ENCODE measurements at places on chromosomes 2 and 18.

GRCh38 chr18:23583071-23583865 is 3.0 kb downstream of the NPC1 start:
- DNase-seq: no peak

- no peak for DNase-seq
Measured at GRCh38 chr2:66073172-66073571, 361.8 kb upstream of the MEIS1 start.

- no peak for DNase-seq
Measured at GRCh38 chr18:49045585-49045984, 94.8 kb upstream of the SMAD7 start.

GRCh38 chr18:38847326-38847725 is 1281.7 kb upstream of the CELF4 start:
- DNase-seq: no peak

- DNase-seq: no peak
Measured at GRCh38 chr2:75317802-75318201, 118.5 kb upstream of the TACR1 start.

DNA sequence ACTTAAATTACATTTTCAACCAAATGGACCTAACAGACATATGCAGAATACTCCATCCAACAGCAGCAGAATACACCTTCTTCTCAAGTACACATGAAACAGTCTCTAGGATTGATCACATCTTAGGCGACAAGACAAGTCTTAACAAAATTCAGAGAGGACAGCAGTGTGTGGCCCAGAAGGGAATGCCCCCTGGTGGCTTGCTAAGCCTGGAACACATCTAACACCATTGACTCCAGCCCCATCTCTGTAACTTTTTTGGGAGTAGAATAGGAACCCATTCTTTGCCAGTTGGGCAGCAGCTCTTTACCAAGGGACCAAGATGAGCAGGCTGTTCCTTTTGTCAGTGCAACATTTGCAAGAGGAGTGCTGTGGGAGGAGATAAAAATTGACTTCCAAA is 249.9 kb downstream of the PLCL1 start:
- DNase-seq: peak; percentile 59

DNA sequence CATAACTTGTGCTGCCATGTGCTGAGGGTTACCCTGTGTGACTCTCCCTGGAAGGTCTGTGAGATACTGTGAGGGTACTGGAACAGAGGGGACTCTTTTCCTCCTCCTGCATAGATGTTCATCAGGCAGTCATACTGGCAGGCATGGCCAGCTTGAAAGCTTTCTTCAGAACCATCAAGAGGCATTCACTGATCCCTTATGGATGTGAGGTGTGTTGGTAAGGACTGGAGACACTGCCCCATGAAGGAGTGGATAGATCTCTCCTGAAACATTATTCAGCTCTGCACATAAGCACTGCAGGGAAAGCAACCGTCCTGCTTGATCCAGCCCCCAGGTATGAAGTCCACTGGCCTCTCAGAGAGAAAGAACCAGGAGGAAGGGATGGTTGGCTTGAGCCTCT is 176.6 kb upstream of the ARL4C start:
- no peak for DNase-seq

- no peak for DNase-seq
Measured at GRCh38 chr2:132519566-132519965, 103.0 kb downstream of the GPR39 start.

DNA sequence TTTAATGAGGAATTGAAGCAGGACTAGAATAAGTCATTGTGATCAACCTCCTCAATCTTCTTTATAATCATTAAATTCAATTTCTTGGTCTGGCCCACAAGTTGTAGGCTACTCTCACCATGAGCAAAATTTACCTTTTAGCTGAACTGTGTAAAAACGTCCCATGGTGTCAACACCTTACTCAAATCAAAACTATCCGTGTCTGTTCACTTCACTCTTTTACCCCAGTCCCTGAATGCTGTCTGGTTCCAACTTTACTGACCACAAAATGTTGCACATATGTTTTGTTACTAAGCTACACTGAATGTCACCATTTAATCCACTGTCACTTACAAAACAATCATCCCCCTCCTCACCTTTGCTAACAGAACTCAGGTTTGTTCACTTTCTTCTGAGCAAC is 951.6 kb upstream of the SLC39A10 start:
- no peak for DNase-seq

GRCh38 chr2:37664231-37664643 is 7.2 kb downstream of the CDC42EP3 start:
- DNase-seq: no peak

DNA sequence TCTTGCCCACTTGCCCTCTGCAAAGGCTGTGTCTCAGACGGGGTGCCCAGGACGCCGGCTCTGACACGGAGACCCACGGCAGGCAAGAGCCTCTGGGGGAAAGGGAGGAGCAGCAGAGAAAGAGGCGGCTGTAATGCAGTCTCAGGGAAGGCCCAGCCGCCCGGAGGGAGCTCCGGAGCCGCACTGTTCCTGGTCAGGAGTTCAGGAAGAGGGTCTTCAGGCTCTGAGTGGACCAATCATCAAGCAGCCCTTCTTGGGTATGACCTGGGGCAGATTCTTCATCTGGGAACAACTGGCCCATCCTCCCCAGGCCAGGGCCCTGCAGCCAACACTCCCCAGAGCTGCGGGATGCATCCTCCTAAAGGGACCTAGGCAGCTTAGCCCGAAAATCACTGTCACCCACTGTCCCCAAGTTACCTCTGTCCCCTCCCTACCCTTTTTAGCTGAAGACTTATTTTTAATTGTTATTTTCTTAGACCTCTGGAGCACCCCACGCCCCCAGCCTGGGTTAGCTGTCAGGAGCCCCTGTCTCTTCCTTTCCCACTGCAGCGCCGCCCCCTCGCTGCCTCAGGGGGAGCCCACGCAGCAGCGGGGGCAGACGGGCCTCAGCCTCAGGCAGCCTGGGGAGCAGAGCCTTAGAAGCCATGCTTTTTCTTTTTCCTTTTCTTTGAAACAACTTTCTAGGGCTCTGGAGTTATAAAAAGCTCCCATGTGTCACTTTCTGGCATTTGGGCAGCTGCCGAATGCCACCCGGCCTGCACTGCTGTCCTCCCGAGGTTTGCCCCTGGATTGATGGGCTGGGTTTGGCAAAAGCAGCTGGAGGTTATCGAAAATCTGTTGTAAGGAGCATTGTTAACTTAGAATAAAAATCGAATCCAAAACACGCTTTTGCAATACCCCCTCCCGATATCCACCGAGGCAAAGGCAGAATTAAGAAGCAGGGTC is 644 bp upstream of the NEU2 start:
- DNase-seq: no peak

DNA sequence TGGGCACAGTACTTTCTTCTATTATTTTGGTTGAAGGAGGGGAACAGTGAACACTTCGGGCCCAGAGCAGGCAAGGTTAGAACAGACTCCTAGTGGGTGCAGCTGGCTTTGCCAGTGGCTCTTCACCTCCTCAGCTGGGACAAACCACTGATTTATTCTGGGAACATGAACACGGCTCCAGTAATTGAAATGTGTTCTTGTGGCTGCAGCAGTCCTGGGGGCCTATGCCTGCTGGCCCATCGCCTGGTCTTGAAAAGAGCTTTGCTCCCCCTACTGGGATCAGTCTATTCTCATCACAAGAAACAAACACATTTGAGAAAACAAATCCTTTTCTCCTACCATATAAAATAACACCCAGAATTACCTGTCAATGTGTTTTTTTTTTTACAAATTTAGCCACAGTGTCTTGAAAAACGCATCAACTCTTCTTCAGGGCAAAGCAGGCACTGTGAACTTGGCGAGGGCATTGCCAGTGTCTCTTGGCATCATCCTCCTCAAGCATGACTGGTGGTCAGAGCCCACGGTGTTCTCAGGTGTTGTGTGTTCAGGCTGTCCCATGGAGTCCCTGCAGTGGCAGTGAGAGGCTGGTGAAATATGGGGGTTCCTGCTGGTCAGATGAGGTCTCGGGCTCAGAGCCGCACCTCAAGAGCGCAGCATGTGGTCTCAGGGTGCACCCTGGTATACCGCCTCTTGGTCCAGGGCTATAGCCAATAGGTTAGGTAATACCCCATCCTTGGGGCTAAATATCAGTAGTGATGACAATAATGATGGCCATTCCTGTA is 51.3 kb downstream of the RNF144A start:
- DNase-seq: no peak

- DNase-seq: no peak
Measured at GRCh38 chr2:84856787-84857186, 24.1 kb downstream of the TRABD2A start.

DNA sequence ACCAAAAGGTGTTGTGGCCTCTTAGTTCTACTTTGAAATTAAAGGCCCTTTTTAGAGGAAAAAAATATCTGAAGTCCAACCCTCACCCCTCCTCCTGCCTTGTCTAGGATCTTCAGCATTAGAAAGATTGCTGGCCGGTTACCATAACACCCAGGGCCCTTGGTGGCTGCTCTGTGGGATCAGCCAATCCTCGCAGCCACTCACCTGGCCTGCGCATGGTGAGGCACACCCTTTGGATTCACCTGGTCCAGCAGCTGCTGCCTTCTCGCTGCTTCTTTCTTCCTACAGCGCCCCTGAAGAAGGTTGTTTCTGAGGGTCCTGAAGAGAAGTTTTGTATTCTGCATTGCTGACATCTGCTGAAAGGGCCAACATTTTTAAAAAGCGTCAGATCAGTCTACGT is 25.2 kb downstream of the DYTN start:
- DNase-seq: no peak

DNA sequence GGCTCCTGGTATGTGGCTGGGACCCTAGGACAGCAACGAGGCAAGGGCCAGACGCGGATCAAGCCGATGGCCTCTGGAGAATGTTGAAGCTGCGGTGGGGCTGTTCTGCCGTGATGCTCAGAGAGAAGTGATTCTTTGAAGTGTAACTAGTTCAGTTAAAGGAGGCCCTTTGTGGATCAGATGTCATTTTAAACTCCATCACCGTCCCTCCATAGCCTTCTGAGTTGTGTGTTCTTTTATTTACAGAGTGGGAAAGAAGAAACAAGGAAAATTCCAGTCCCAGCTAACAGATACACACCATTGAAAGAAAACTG is 403 bp downstream of the PNO1 start:
- DNase-seq: no peak

DNA sequence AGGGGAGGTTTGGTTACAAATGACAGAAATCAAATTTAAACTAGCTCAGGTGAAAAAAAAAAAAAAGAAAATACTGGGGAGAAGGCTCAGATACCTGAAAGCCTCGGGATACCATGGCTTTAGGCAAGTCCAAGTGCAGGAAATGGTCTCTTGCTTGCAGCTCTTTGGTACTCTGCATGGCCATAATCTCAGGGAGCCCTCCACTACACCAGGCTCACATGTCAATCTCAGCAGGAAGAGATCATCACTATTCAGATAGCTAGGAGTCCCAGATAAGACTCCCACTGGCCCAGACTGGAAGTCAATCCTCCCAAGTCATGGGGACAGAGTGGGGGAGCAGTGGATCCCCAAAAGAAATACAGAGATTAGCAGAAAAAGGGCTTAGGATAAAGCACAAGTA is 64.8 kb upstream of the RALBP1 start:
- DNase-seq: no peak

DNA sequence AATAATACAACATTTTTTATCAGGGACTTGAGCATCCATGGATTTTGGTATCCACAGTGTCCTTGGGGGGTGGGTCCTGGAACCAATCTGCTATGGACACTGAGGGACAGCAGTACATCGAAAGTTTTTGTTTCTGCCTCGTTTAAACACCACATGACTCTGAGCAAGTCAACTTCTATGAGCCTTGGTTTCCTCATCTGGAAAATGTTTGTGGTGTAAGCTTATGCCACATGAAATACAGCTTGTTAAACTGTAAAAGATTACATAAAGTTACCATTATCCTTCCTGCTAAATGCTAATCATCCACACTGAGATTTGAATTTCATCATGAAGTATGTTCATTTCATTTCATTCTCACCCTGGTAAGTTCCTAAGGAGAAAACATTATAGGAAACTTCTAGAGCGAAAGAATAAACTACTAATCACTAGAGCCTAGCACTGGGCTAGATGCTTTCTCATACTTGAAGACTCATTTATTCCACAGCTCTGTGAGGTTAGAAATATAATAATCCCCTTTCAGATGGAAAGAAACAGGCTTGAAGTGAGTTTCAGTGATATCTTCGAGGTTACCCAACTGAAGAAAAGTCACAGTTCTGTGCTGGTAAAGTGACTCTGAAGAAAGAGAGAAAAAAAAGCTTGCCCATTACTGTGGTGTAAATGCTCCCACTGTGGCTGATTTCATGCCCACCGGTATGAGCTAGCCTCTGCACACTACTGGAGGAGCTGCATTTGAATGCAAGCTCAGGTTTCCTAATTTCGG is 29.2 kb downstream of the MCFD2 start:
- DNase-seq: no peak
